ENCODE measurements at places on chromosomes 7 and 10.

- H3K4me1 ChIP-seq: peaks cover 8% of the 10 kb centered on the region
- H3K36me3 ChIP-seq: peaks cover 35% of the 10 kb centered on the region
- H3K27me3 ChIP-seq: no peaks in the 10 kb centered on the region
- H3K27ac ChIP-seq: no peak overlapping the region
- no peak for DNase-seq
Observed at GRCh38 chr10:73244866-73245477, 2.1 kb downstream of the DNAJC9 start.

GRCh38 chr10:86586516-86586915, 64.9 kb upstream of the WAPL start:
- H3K4me1 ChIP-seq: peaks cover 5% of the 10 kb centered on the region
- no peak for DNase-seq
- H3K36me3 ChIP-seq: no peaks in the 10 kb centered on the region
- H3K4me3 ChIP-seq: no peak overlapping the region
- H3K27ac ChIP-seq: no peak overlapping the region

GRCh38 chr7:55592492-55592891, 20.2 kb upstream of the VOPP1 start:
- H3K4me3 ChIP-seq: no peak overlapping the region
- no peaks in the 10 kb centered on the region for H3K36me3 ChIP-seq
- no peak overlapping the region for H3K27ac ChIP-seq

- H3K27ac ChIP-seq: no peak overlapping the region
- H3K36me3 ChIP-seq: no peaks in the 10 kb centered on the region
- H3K4me3 ChIP-seq: no peak overlapping the region
- no peaks in the 10 kb centered on the region for H3K27me3 ChIP-seq
Observed at GRCh38 chr10:3848775-3849635, 64.0 kb upstream of the KLF6 start.

DNA sequence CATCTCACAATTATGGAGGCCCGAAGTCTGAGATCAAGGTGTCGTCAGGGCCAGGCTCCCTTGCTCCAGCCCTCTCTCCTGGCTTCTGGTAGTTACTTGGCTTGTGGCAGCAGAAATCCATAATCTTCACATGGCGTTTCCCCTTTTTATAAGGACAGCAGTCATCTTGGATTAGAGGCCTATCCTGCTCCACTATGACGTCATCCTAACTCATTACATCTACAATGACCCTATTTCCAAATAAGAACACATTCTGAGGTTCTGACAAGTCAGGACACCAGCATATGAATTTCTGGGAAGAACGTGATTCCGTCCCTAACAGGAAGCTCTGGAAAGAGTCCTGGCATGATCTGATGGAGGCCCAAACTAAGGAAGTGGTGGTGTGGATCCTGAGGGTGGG, 35.8 kb downstream of the NEUROG3 start:
- no peaks in the 10 kb centered on the region for H3K4me1 ChIP-seq
- no peak overlapping the region for H3K4me3 ChIP-seq
- H3K27ac ChIP-seq: no peak overlapping the region
- DNase-seq: no peak
- no peaks in the 10 kb centered on the region for H3K27me3 ChIP-seq

DNA sequence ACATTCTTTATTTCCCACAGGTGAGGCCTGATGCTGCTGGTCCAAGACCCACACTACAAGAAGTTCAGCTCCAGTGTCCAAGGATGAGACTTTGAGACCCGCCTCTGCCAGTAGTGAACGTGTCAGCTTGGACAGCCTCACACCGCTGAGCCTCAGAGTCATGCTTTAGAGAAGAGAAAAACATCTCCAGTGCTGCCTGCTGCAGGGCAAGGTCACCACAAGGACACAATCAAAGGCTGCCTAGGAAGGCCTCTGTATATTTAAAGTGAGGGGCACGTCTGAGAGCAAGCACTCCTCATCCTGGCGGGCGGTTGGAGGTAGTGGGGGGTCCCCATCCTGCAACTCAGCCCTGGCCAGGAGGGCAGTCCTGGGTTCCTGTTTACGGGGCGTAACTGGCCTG, 19.3 kb downstream of the FGFR2 start:
- H3K27me3 ChIP-seq: no peaks in the 10 kb centered on the region
- no peak overlapping the region for H3K27ac ChIP-seq
- H3K36me3 ChIP-seq: no peaks in the 10 kb centered on the region
- DNase-seq: no peak
- peaks cover 16% of the 10 kb centered on the region for H3K4me1 ChIP-seq

Data from large intestine (tissue), 12 donors.